ENCODE measurements at places on chromosomes 7 and 10. TPM values are rescaled to one million over a fixed set of nuclear protein-coding genes. Genes with fewer than 3 reads are reported as not detected.

INPP5F gene
- total RNA-seq = 4.9 TPM

- DNase-seq = no peak
These were observed 8.7 kb downstream of the PKD1L1 start for GRCh38 chr7:47939425-47940036.

- no peak for DNase-seq
These were observed 164.6 kb downstream of the SKAP2 start for GRCh38 chr7:26699766-26700165.

GRCh38 chr7:156529956-156530355 lies 110.6 kb upstream of the RNF32 start:
- DNase-seq = no peak

Measured in left ventricle myocardium inferior (tissue), 1 donor.